ENCODE measurements at places on chromosomes 1 and 21.

- DNase-seq: no peak
Observed at GRCh38 chr1:225820522-225821120, 10.7 kb downstream of the EPHX1 start.

- DNase-seq: peak; percentile 48
Observed at GRCh38 chr1:54375712-54376429, 30.3 kb downstream of the SSBP3 start.

DNA sequence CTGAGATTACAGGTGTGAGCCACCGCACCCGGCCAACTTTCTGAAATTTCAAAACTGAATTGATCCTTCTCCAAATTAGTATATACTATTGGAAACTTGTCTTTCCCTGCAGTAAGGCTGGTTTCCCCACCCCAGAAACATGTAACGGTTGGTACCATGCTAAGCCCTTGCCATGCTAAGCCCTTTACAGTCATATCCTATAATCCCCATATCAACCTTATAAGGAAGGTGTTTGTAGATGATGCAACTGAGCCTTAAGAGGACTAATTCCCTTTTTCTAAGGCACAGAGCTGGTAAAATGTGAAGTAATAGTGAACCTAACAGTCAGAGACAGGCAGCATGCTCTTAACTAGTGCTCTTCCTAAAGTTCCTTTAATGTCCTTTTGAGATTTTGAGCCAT is 413.7 kb downstream of the DISC1 start:
- no peak for DNase-seq

DNA sequence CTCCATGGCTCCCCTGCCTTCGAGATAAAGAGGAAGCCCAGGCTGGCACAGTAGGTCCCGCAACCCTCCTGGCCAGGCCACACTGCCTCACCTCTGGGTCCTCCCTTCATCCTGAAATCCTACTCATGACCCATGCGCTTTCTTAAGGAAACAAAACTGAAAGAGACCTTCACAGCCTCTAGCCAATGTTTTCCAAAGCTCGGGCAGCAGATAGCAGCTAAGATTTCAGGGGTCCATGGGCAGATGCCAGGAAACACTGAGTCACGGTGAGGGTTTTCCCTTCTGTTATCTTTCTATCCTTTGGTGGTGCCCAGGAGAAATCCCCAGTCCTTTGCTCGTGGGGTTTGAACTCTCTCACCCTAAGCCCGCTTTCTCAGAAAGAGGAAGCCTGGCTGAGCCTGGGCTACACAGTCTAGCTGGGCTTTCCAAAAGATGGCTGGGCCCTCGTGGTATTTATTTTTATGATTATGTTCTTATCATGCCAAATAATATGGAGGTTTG is 26.6 kb downstream of the TTC39A start:
- no peak for DNase-seq

GRCh38 chr1:169003864-169004516 is 102.5 kb upstream of the ATP1B1 start:
- no peak for DNase-seq

DNA sequence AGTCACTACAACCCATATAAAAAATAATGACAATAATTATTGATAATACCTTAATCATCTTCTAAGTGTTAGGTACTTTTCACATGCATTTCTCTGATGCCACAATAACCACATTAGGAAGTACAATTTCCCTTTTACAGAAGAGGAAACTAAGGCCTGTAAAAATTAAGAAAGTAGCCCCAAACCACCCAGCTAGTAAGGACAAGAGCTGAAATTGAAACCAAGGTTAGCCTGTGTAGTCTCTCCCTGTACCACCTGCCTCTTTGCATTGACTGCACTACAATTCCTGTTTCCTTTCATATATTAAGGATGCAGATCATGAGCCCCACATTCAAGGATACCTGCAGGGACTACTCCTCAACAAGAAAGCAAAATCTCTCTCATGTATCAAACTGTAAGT is 288.8 kb downstream of the GPATCH2 start:
- DNase-seq: no peak

GRCh38 chr21:41953249-41953830 is 478 bp downstream of the C2CD2 start:
- DNase-seq: no peak

- DNase-seq: peak; percentile 73
Observed at GRCh38 chr1:202105571-202106339, 17.0 kb upstream of the GPR37L1 start.

GRCh38 chr1:159296706-159297375 is 5.3 kb upstream of the FCER1A start:
- no peak for DNase-seq

GRCh38 chr1:40107290-40107959 is 10.4 kb upstream of the PPT1 start:
- DNase-seq: no peak

- DNase-seq: no peak
Observed at GRCh38 chr1:237863234-237863633, 27.5 kb downstream of the ZP4 start.

DNA sequence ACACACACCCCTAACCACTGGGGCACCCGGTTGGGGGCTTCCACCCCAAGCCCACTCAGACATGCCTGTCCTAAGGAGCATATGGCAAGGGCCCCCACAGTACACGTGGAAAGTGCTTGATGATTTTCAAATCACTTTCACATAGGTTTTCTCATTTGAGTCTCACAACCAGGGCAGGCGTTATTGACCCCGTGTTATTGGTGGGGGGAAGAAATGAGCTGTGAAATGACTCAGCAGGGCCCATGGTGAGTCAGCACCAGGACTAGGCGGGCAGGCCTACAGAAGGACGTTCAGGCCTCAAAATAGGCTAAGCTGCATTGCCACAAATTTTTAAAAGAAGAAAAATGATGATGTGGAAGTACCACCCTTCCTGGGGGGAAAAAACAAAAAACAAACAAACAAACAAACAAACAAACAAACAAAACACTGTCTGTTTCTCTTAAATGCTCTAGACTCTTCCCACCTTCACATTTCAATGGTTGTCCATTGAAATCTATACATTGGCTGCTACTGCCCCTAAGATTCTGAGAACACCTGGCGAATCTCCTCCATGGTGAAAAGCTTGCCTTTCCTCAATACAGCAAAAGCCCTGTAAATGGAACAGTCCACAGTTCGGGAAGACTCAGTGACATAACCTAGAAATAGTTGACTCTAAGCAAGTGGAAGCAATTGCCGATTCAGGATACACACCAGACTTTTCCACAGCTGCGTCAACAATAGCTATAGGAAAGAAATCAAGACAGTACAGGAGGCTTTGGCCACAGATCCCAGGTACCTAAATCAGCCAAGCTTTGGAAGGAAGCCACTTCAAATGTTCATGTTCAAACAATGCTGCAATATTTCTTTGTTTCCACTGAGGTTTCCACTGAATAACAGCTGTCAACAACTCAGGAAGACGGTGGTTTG is 234.7 kb downstream of the TOMM20 start:
- DNase-seq: no peak

GRCh38 chr1:147611021-147611426 is 59.3 kb downstream of the ACP6 start:
- no peak for DNase-seq

GRCh38 chr1:50750021-50750619 is 209.9 kb downstream of the FAF1 start:
- no peak for DNase-seq

DNA sequence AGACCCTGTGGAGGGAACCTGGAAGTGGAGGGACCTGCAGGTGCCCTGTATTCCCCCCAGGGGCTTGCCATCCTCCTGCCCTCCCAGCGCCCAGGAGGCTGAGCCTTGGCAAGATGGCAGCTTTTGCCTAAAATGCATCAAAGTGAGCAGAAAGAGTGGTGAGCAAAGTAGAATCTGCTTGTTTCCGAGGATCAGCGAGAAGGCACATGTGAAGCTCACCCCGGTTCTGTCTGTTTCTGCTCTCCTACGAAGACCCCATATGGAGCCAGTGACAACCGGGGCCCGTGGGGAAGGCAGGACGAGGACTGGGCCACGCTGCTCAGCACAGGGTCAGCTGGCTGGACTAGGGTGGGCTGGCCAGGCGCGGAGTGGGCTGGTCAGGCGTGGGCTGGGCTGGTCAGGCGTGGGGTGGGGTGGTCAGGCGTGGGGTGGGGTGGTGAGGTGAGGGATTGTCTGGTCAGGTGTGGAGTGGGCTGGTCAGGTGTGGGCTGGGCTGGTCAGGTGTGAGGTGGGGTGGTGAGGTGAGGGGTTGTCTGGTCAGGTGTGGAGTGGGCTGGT is 5.2 kb upstream of the FNDC10 start:
- no peak for DNase-seq

Data from iPS DF 19.7 (cell line).